ENCODE measurements at places on chromosomes 3 and 15. TPM values are rescaled to one million over a fixed set of nuclear protein-coding genes. Genes with fewer than 3 reads are reported as not detected.
A peak's percentile ranks its signal among the peaks of the same experiment; 100 is the strongest.

Gene RASL12
- not detected for polyA plus RNA-seq

DNA sequence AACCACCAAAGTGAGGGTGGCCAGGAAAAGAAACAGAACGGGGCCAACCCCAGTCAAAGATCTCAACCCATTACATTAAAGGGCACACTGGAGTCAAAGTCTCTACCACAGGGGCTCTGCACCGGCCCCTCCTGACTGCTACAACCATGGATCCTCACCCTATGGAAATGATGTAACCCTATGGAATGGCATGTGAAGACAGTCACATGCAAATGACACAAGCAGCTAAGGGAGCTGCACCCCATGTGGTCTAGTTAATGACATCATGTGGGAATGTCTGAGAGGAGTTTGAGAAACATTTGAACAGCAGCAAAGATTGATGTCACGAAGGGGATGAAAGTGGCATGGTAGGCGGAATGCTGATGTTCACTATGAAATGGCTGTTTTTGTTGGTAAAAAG lies 298.2 kb upstream of the SLCO3A1 start:
- no peak for DNase-seq

Gene KY
- 1.9 TPM for polyA plus RNA-seq

DNA sequence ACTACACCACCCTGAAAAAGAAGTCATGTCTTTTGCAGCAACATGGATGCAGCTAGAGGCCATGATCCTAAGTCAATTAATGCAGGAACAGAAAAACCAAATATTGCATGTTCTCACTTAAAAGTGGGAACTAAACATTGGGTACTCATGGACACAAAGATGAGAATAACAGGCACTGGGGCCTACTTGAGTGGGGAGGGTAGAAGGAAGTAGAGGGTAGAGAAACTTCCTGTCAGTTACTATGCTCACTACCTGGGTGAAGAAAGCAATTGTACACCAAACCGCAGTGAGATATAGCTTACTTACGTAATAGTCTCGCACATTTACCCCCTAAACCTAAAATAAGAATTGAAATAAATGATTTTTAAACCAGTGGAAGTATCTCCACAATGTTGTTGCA lies 480.5 kb upstream of the ARRDC4 start:
- no peak for DNase-seq

- no peak for DNase-seq
Measured at GRCh38 chr15:98700519-98700918, 52.2 kb downstream of the IGF1R start.

DNA sequence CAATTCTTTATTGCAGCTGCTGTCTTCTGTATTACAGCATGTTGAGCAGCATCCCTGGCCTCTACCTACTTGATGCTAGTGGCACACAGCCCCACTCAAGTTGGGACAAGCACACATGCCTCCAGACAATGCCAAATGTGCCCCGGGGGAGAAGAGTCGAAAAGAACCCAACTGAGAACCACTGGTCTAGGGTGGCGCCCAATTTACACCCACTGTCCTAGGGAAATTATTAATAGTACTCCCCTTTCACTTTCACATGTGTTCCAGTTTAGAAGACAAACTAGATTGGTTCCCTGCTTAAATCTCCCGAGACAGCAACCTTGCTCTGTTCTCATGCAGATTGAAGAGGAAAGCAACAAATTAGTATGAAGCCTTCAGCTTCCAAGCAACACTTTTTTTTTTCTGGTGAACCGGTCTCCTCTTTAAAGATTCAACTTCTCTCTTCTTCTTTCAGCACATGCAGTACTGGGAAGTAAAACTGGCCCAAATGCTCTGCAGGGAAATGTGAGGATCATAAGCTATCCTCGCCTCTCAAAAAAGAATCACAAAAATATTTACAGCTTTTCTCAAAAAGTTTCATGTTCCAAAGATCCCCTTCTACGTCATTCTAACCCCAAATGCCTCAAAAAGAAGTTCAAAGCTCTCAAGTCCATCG lies 823.9 kb upstream of the CFAP20DC start:
- DNase-seq, result no peak

Gene REC114
- polyA plus RNA-seq, result not detected

Gene IL20RB
- polyA plus RNA-seq, result 0.58 TPM

- no peak for DNase-seq
Measured at GRCh38 chr3:129504471-129505100, 23.9 kb upstream of the RHO start.

GRCh38 chr15:69150841-69151240 lies 9.6 kb upstream of the GLCE start:
- DNase-seq, result no peak

DNA sequence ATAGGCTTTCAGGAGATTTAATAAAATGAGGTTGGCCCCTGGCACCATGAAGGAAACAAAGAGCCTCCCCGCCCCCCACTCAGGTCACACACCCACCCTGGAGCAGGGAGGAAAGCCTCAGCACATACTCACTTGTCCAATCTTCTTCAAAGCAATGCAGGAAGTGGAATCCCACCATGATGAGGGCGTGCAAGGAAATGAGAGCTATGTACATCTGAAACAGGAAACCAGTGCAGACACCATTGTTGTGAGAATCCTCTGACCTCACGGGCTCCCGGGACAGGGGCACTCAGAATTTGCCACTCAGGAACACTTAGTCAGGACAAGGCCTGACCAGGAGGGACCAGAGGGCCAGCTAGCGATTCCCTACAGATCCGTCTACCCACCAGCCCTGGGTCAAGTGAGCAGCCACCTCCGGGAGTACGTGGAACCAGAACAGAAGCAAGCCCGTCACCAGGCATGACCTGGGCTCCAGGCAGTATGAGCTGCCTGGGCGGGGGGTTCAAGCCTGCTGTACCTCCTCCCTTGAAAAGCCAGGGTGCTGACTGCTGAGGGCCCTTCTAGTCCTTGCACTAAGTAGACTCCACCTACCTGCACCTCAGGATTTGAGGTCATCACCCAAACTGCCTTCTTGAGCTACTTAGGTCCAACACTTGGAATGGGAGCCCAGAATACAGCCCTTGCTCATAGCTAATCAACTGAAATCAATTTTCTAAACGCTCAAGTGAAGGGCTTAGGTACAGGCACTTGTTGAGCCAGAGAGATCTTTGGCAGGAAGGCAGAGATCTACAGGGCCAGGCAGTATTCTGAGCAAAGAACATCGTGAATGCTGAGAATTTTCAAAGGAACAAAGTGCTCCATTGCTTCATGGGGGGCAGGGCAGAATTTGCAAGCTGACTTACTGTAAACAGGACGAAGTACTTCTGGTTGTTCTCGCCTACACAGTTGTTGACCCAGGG lies 42.7 kb downstream of the ZDHHC3 start:
- no peak for DNase-seq

Gene PLCL2
- 0.85 TPM for polyA plus RNA-seq

DNA sequence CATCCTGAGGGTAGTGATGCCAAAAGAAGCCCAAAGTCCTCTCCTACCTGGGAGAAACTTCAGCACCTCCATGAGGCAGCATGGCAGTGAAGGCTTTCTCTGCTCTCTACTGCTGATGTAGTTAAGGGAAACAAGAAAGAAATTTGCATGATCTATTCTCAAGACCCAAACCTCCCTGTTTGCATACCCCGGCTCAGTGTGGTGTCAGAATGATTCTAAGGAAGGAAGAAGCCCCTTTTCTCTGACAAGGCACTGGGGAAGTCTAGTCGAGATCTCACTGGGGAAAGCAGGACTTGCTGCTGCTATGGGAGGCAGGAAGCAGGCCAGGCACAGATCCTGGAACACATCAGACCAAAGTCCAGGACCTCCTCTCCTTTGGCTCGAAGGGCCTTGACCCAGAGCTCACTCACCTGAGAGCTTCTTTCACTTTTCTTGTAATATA lies 89.4 kb upstream of the ICE2 start:
- DNase-seq, result no peak

DNA sequence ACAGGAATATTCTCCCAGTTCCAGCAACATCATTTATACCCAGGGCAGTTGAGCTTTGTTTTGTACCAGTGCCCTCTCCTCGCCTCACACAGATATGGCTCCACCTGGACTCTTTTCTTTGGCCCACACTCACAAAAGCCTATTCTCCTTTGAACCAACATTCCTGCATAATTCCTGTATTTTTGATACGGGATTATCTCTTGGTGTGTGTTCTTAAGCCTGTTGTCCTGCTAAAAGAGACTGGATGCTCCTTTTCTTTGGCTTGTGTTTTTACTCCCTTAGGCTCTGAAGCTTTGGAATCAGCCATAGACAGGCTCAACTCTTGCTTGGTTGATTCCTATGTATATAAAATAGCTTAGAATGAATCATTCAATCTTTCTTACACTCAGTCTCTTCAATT lies 305.4 kb upstream of the SATB1 start:
- no peak for DNase-seq

DNA sequence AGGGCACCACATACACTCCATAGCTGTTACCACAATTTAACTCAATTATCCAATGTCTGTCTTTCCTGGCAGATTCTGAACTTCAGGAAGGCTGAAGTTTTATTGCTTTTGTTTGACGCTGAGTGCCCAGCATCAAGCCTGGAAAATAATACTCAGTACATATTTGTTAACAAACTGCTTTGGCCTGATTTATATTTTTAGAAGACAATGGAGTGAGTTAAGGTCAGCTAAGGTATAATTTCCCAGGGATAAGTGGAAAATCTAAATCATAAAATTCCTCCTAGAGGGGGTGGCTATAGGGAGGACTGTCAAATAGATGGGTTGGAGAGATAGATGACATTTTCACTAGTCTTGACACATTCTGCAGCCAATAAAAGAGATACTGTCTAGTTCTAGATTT lies 659.4 kb upstream of the ADAMTS9 start:
- DNase-seq, result no peak

DNA sequence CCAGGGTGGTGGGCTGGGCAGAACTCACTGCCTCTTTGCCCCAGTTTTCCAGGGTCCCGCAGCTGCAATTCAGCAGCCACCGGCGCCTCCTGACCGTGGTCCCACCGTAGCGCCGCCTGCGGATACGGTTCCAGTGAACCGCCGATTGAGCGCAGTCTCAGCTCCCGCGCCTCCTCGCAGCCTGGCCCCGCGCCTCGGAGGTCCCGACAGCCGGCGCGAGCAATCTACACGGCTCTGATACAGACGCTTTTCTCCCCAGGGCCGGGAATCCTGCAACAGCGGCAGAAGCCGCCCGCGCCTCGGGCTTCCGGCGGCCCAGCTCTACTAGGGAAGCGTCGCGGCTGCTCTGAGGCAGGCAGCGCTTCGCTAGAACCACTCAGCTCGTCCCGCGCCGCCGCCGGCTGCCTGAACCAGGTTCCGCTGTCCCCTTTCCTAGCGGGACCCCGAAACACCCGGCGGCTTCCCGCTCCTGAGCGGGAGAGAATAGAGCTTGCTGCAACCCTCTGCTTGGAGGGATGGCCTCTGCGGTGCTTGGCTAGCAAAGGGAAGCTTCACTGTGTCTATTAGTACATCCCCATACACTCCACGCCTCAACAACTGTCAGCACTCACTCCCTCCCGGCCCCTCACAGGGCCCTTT lies 3.1 kb downstream of the FOXL2NB start:
- DNase-seq, result peak; percentile 73

GRCh38 chr3:15634671-15635070 lies 33.1 kb downstream of the BTD start:
- DNase-seq, result no peak

- peak; percentile 47 for DNase-seq
Measured at GRCh38 chr3:105367063-105367405, 325 bp downstream of the ALCAM start.

Gene SATB1
- polyA plus RNA-seq, result 12.6 TPM

All from SK-N-SH (cell line).